Stimulated activated CD4-positive, alpha-beta T cell treated with anti-CD3 and anti-CD28 coated beads, Interleukin-15, amount 100 ng/mL, for 1 hour (primary cell): ENCODE measurements at places on chromosomes 6 and 20.

GRCh38 chr20:8074931-8075330 lies 55.4 kb upstream of the TMX4 start:
- no peak for DNase-seq

GRCh38 chr20:58251979-58252591 lies 23.6 kb upstream of the ANKRD60 start:
- no peak for DNase-seq

DNA sequence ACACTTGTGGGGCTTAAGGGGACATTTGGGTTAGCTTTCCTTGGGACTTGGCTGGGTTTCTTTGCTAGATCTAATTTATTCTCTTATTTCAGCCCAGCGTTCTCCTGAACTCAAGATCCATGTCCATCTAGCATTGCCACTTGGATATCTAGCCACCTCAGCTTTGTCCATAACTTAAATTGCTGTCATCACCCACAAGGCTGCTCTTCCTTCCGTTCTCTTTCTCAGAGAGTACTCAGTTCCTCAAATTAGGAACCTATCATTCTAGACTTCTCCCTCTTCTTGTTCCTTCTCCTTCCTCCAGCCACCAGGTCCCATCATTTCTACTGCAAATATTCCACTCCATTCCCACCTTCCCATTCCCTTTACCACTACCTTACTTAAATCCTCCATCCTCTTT lies 4.3 kb downstream of the SMIM26 start:
- no peak for DNase-seq

- DNase-seq = no peak
Measured at GRCh38 chr6:162974685-162975084, 246.9 kb downstream of the PACRG start.

DNA sequence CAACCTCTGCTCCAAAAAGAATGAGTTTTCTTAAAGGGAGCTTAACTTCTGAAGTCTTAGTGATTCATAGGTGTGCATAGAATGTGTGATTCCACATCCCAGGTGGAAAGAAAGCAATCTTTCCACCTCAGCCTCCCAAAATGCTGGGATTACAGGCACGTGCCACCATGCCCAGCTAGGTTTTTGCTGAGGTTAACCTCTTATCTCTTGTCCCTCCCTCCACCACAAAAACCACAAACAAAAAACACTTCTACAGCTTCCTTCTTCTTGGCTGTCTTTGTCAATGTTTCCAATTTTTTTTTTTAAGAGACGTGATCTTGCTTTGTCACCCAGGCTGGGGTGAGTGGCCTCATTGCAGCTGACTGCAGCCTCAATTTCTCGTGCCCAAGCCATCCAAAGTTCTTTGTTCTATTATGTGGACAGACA lies 8.1 kb upstream of the CSE1L start:
- DNase-seq = no peak

GRCh38 chr6:107331409-107332386 lies 127.7 kb downstream of the PDSS2 start:
- DNase-seq = no peak

- no peak for DNase-seq
Measured at GRCh38 chr20:19336631-19337030, 124.2 kb downstream of the SLC24A3 start.
